ENCODE measurements at places on chromosomes 3 and 15.

DNA sequence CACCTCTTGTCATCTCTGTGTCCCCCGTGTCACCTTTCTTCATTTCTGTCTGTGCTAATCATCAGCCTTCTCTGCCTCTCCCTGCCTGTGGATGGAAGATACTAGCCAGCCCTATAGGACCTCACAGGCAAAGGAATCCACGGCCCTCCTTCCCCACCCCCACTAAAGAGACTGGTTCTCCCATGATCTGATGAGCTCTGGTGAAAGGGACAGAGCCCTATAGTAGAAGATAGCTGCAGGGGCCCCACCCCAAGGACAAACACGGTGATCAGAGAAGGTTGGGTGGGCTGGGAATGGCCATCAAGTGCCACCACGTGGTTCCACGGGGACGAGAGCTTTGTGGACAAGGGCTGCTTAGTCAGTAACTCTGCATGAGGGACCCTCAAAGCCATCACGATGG, 27.8 kb upstream of the RASA2 start:
- DNase-seq = no peak

DNA sequence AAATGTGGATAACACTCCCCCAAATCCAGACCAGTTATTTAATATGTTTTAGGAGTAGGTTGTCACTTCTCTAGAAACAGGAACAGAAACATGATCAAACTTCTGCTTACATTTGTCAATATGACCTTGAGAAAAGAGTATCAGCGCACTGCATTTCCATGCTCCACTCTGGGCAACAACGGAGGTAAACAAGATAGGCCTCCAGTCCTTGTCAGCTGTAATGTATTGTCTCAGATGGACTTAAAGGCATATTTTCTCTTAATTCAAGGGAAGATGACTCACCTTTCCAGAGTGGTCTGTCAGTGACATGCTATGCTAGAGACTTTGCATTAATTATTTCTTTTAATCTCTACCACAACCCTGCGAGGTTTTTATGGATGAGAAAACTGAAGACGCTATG, 51.6 kb upstream of the TCF12 start:
- no peak for DNase-seq

- DNase-seq = no peak
These were observed 123.0 kb downstream of the VGLL3 start for GRCh38 chr3:86867982-86868381.

GRCh38 chr3:98331329-98331728, 22.3 kb upstream of the OR5K4 start:
- no peak for DNase-seq

DNA sequence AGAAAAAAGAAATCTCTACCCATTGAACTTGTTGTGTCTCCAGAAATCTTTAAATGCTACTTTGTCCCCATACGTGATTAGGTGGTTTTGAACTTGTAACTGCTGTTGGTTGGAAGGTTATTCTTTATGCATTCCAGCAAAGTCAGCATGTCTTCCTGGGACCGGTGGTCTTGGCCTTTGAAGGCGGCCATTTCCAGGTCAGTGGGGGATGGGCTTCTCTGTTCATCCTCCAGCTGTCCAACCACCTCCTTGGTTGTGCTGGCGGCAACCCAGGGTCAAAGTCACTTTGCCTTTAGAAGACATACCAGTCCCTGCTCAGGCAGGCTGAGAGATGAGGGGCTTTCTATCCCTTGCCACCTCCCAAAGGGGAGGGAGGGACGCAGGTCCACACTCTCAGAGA, 37.9 kb upstream of the ARL8B start:
- DNase-seq = no peak

GRCh38 chr3:161305095-161305991, 66.0 kb downstream of the SPTSSB start:
- no peak for DNase-seq

- DNase-seq = no peak
These were observed 69.8 kb downstream of the ISG20 start for GRCh38 chr15:88708655-88709054.

DNA sequence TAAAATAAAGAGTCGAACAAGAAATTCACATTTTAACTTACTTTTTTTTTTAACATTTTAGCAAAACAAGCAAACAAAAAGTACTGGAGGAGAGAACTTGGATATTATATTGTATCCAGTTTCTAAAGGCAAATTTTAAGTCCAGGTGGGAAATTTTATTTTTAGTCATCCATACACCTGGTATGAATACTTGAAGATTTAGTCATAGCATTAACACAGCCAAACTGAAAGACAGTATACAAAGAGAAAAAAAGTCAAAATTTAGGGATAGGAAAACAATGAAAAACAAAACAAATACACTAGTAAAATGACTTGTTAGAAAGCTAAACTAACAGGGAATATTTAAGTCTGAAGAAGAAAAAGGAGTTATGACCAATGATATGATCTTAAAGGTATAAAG, 69.1 kb downstream of the PROS1 start:
- no peak for DNase-seq

DNA sequence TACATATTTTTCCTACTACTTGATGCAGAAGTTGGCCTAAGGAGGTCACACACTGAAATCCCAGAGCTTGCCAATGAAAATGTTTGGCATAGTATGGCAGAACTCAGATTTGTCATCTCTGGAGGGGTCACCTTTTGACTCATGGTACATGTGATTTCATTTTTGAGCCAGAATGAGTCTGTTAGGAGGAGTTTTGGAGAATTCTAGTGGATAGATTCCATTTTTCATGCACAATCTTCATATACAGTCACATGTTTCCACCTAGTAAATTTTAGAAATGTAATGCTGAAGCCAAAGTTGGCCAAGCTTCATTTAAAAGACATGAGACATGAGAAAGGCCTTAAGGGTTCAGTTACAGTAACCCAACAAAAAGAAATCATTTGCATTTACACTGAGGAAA, 97.8 kb upstream of the IGSF10 start:
- DNase-seq = no peak

DNA sequence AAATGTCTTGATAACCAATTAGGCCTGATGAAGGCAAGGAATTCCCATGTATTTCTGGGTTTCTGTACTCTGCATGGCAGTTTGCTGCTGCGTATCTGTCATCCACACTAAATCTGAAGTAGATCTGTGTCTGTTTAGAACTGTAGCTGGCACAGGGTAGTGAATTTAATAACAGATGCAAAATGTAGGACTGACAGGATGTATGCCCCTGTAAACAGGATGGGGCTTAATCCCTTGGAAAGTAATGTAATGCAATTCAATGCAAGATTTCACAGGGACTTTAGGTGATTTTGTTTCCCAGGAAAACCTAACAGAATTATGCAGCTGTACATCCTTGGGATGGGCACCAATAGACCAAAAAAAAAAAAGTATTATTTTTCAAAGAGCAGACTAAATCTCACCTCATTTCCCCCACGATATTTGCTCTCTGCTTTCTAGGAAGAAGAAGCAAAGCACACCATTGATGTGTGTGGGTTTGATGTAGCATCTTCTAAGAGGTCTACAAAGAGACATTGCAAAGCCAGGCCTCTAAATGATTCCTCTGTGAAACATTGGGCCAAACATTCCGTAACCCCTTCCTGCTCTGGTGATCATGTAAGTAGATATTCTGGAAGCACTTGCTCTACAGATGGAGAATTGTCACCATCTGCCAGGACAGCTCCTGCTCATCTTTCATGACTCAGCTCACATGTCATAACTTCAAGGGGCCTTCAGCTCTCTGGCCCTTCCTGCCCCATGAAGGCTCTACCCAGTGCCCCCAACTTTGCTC, 464.3 kb upstream of the RGMA start:
- DNase-seq = no peak

DNA sequence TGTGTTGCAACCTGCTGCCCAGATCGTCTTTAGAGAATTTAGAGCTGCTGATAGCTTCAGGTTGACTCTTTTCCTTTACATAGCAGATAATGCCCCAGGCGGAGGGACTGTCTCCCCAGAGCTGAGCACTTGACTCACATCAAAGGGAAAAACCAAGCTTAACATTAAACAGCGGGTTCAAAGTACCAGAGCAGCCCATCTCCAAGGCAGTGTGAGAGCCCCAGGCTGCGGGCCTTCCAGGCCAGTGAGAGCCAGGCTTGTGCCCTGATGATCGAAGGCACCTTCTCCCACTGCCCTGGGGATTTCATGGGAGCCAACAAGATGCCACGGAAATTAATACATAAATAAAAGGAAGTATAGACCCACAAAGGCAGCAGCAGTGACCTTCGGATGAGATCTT, 275.6 kb downstream of the XXYLT1 start:
- DNase-seq = no peak

GRCh38 chr15:76976572-76977270, 18.2 kb upstream of the PSTPIP1 start:
- DNase-seq = no peak

GRCh38 chr15:48481802-48482201, 150.6 kb downstream of the DUT start:
- no peak for DNase-seq

GRCh38 chr3:156751461-156752025, 74.6 kb upstream of the LEKR1 start:
- no peak for DNase-seq

- no peak for DNase-seq
These were observed 29.5 kb upstream of the ETV5 start for GRCh38 chr3:186138272-186138981.

GRCh38 chr3:3798631-3799113, 559 bp upstream of the LRRN1 start:
- no peak for DNase-seq

DNA sequence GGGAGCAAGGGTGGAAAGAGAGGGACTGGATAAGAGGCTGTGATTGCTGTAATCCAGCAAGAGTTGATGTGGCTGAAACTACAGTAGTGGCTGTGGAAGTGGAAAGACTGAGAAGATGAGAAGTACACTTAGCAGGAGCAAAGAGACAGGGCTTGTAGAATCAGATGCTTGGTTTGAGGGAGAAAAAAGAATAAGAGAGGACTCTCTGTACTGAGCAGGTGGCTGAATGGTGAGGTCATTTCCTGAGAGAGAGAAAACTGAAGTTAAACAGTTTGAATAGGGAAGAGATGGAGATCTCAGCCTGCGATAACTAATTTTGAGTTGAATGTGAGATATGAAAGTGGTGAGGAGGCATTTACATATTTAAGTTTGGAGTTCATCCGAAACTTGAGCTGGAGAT, 95.8 kb upstream of the SLC25A36 start:
- no peak for DNase-seq

- DNase-seq = no peak
These were observed 11.9 kb upstream of the LDHAL6B start for GRCh38 chr15:59194639-59195325.

DNA sequence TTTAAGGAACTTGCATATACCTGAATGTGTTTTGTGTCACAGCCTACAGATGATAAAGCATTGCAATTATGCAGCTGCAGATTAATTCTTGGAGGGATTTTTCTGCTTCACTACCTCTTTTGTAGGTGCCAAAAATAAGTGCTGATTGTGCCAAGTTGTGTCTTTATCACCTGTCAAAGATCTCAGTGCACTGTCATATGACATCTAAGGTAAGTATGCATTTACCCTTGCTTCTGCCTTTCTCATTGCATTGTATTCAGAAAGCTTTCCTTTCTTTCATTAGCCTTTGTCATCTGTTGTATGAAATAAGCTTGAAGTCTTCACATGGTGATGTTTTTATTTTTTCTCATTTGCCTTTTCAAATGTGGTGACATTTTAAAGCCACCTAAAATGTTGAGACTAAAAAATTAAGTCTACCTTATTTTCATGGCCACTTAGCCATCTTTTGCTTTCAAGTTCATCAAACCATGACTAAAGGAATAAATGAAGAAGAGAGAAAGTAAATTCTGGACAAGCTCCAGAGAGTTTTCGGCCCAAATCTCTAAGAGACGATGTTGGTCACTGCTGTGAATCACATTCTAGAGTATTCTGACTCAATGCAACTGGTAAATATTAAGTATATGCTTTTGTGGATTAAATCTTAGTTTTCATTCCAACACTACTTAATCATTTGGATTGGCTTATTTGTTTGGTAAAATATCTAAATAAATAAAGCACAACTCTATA, 381.8 kb upstream of the EPHA3 start:
- DNase-seq = no peak

GRCh38 chr3:65265511-65265910, 577.7 kb upstream of the ADAMTS9 start:
- no peak for DNase-seq

GRCh38 chr3:16647668-16648067, 42.4 kb upstream of the DAZL start:
- DNase-seq = no peak

GRCh38 chr15:96333131-96334016, 2.9 kb downstream of the NR2F2 start:
- no peak for DNase-seq

DNA sequence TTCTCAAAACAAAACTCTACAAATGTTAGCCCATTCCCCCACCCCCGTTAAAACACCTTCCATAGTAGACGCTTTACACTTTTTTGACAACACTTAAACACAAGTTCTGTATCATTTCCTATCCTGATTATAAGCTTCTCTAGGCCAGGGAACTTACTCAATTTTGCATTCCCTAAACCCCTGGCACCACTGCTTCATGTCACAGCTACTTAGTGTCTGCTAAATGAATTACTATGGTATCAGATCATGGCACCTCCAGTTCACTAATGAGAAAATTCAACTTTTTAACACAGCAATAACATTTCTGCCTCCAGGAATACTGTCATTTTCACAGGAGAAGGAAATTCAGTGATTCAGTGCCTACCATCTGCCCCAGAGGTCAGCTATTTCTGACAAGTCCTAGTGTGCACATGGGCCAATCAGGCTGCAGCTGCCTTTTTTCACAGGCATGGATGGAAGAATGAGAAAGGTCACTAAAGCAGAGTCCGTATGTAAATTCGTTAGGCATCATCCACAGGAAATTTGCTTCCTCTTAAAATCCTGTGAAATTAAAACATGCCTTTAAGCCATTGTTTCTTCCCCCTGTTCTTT, 18.5 kb downstream of the SFMBT1 start:
- no peak for DNase-seq

DNA sequence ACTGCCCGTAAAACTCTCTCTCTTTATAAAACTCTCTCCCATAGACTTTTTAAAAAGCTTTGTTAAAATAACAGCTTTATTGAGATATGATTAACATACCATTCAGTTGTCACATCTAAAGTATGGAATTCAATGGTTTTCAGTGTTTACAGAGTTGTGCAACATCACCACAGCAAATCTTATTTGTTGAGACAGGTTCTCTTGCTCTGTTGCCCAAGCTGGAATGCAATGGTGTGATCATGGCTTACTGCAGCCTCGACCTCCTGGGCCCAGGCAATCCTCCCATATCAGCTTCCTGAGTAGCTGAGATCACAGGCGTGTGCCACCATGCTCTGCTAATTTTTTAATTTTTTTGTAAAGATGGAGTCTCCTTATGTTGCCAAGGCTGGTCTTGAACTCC, 35.9 kb upstream of the TRAK1 start:
- DNase-seq = no peak
